ENCODE measurements at places on chromosomes 3 and 15.

DNA sequence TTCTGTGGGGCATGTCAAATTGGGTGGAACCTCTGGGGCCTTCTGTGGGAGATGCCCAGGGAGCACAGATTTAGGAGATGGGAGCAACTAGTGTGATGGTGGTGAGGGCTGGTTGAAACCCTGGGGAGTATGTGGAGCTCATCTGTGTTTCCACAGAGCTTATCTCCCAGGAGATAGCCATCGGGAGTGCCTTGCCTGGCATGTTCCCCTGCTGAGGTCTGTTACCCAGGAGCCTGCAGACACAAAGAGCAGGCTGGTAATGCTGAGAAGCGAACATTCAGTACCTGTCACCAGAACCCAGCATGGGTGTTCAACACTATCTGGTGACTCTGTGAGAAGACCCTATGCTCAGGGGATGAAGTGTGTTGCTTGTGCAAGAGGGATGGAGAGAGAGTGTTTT is 85.0 kb downstream of the CLSTN2 start:
- DNase-seq: no peak

- DNase-seq: peak; percentile 70
Observed at GRCh38 chr3:64223791-64224745, 1.2 kb downstream of the PRICKLE2 start.

- DNase-seq: peak; percentile 87
Observed at GRCh38 chr15:95875121-95875643, 455.3 kb upstream of the NR2F2 start.

DNA sequence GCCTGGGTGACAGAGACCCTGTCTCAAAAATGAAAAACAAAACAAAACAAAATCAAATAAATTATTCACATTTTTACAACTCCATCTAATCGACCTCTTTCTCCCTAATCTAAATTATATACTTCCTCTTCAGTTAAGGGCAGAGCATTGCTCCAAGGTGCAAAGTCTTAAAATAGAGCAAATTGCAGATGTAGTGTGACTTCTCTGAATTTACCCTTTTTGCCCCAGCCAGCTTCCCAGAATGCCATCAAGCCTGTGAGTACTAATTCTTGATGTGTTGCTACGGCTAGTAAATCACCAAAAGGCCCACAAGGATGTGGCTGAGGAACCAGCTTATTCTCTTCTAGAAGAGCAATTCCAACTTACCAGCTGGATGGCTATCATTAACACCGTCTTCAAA is 53.4 kb upstream of the PPIB start:
- DNase-seq: no peak

GRCh38 chr3:60720736-60721135 is 530.5 kb downstream of the FHIT start:
- DNase-seq: no peak

GRCh38 chr3:183854318-183855035 is 29.1 kb upstream of the MAP6D1 start:
- no peak for DNase-seq

DNA sequence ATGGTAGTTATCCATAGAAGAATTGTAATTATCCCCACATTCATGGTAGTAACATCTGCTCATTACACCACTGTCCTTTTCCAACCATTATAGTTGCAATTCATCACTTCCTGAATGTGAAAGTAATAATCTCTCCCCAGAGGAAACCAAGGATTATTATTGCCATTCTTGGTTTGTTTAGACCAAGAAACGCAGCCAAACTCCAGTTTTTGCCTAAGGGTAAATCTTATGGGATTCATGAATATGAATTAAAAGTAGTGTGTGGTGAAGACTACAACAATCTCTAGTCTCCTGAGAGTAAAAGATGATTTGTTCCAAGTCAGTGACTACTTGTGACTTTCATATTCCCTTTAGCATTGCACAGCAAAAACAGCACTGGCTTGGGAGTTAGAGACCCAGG is 45.7 kb upstream of the ABI3BP start:
- DNase-seq: peak; percentile 88

- DNase-seq: no peak
Observed at GRCh38 chr3:78825858-78826215, 942.0 kb downstream of the ROBO1 start.

GRCh38 chr3:69428657-69429255 is 42.9 kb upstream of the FRMD4B start:
- DNase-seq: no peak

GRCh38 chr15:41775651-41776050 is 1.4 kb downstream of the MAPKBP1 start:
- peak; percentile 42 for DNase-seq

GRCh38 chr3:66270288-66270687 is 49.5 kb downstream of the SLC25A26 start:
- no peak for DNase-seq

DNA sequence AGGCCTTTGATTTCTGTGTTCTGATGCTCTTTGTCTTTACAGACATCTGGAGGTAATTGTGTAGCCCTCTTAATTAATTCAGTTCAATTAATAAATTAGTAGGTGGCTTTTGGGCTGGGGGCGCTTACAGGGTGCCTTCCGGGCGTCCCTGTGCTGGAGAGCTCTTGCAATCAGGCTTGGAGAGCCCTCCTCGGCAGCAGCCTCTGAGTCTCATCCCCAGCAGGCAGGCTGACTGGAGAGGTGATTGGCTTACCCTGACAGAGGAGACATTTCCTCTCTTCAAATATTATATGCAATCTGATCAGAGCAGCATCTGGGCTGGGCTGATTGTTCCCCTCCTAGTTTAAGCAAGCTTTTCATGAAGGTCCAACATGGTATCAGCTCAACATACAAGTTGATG is 250.7 kb downstream of the LPP start:
- DNase-seq: no peak

- DNase-seq: peak; percentile 49
Observed at GRCh38 chr3:109023656-109024254, 70.1 kb upstream of the GUCA1C start.

- DNase-seq: no peak
Observed at GRCh38 chr3:65767551-65767950, 271.2 kb downstream of the MAGI1 start.

DNA sequence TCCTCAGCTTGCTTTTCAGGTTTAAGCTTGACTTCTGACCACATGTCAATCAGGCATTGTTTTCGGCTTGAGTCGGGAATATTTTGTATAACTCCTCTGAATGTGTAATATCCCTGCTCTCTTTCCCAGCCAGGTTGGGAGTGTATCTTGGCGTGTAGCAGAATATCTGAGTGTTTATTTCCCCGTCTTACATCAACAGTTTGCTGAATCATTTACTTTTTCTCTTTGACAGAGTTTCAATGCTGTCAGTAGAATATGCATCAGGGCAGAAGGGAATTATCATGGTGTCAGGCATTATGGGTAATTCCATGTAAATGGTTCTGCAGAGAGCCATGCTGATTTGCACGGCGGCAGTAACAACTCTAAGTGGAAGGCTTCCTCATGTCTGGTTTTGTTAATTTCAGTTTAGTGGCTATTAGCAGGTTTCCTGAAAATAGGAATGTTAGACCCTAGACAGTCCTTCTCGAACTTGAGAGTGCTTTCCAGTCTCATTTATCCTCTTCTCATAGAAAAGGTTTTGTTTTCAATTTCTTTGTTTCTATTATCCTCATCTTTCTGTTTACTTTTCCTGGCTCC is 566.3 kb downstream of the AGBL1 start:
- DNase-seq: no peak

GRCh38 chr3:8882171-8882593 is 81.1 kb downstream of the RAD18 start:
- peak; percentile 88 for DNase-seq

GRCh38 chr15:70833861-70834765 is 19.8 kb downstream of the LARP6 start:
- peak; percentile 79 for DNase-seq

DNA sequence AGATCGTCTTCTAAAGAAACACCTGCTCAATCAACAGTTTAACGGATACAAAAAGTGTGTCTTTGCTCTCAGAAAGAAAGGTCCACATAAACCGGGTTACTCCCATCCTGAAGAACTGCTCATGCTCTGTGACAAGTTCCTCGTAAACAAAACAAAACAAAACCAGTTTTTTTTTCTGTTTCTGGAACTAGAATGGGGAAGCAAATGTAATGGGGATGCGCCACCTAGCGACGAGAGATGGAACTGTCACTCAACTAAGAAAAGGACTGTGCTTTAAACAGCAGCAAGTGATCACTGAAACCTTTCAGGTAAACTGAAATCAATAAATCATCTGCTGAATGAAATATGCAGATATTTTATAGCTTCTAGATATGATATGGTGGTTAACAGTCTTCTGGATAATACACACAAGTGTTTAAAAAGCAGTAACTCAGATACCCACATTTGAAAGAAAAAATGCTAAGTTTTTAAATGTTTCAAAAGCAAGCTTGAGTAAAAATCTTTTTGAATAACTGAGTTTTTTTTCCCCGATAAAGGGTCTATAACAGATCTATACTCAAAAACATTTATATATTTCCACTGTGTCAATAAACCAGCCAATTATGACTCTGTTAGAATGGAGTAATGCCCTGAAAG is 10.9 kb downstream of the TM2D3 start:
- DNase-seq: peak; percentile 56

DNA sequence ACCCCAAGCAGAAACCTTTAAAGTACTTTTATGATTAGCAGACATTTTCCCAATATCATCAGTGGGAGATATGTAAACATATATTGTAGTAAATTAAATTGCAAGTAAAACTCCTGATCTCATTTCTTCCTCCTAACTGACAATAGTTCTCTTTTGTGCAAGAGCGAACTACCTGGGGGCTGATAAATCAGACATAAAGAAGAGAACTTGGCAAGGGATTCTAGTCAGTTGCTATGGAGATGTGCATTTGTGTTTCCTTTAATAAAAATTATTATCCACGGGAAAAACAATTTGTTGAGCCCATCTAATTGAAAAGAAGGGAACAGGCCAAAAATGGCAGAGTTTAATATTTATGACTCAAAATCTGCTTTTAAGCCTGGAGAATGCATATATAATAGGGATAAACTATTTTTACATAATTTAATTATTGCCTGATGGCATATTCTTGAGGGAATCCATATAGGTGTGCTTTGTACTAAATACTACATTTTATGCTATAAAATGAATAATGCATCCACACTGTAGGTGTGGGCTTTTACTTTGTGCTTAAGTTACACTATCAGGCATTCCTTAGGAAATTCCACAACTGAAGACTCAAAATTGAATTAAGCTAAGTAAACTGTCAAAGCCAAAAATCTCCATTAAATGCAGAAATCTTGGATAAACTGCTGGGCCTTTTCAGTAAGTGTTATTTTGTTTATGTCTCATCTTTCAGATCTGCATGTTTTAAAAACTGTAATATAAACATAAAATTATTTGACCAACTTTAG is 258.1 kb downstream of the ERC2 start:
- DNase-seq: no peak

DNA sequence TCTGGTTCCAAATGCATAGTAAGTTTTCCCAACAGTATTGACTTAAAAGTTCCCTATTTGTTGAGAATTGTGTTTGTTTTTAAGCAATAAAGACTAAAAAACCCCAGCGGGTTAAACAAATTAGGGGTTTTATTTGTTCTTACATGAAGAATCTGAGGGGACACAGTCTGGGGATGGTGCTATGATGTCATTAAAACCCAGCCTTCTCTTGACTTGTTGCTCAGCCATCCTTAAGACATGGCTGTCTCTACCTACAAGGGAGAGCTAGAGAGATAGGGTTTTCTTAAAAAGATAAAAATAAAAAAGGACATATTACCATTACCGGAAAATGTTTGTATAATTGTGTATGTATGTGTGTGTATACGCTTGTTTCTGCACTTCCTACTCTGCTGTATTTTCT is 11.7 kb upstream of the ARL14 start:
- no peak for DNase-seq

DNA sequence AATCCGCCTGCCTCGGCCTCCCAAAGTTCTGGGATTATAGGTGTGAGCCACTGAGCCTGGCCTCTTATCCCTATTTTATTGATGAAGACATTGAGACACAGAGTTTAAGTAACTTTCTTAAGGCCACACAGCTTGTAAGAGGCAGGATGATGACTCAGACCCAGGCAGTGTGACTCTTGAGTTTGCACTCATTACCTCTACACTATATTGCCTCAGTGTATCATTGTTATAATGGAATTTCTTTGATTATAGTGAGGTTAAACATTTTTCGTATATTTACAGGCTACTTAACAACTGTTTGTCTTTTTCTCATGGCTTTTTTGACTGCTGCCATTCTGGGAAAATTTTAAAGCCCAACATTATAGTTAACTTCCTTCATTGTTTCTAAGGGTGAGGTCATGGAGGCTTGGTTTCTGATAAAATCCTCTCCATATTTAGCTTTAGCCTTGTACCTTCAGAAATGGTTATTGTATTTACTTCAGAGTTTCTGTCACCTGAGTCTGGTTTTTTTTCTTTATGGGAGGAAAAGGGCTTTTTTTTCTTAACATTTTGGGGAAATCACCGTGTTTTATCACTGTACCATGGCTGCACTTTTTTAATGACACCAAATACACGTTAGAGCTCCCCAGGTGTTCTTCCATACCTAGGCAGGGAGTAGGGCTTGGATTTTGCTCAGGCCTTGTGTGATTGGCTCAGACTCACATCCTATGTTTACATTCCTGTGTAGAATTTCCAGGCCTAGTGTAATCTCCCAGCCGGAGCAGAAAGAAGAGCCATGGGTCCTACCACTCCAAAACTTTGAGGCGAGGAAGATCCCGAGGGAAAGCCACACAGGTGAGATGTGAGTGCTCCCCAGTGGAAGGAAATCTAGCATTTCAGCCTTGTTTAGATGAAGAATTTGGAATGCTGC is 6.3 kb downstream of the ZNF774 start:
- DNase-seq: peak; percentile 66

GRCh38 chr3:194488055-194488742 is 1.4 kb upstream of the ATP13A3 start:
- DNase-seq: peak; percentile 79

GRCh38 chr15:90114451-90114901 is 12.2 kb upstream of the IDH2 start:
- DNase-seq: no peak

DNA sequence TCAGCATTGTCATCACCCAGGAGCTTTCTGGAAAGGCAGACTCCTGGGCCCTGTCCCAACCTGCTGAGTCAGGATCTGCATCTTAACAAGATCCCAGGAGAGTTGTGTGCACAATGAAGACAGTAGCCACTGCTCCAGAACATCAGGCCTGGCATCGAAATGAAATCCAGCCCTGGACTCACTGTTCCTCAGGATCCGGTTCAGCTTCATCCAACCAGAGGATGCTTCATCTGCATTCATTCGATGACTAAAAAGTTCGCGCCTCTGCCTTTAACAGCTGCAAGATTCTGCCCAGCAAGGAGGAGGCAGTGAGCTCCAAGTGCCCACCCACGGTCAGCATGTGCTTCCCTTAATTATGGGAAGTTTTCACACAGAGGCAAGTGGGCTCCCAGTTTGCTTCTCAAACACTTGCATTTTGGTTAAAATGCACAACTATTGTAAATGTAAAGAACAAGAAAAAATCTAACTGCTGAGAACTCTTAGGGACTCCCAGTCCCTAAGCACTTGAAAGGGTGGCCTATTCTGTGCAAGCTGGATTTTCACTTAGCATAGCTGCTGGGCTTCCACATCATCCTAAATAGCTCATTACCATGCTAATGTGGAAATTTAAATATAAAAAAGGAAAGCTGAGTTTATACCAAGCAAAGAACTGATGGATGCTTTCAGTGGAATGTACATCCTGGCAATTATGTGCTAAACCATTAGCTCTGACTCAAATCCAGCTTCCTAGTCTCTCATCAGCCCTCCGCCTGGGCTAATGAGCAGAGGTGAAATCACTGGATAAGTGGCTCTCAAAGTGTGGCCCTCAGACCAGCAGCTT is 25.5 kb upstream of the ESYT3 start:
- DNase-seq: no peak

- no peak for DNase-seq
Observed at GRCh38 chr3:152728231-152728980, 106.5 kb upstream of the P2RY1 start.
